ENCODE measurements at places on chromosomes 13 and 19.

DNA sequence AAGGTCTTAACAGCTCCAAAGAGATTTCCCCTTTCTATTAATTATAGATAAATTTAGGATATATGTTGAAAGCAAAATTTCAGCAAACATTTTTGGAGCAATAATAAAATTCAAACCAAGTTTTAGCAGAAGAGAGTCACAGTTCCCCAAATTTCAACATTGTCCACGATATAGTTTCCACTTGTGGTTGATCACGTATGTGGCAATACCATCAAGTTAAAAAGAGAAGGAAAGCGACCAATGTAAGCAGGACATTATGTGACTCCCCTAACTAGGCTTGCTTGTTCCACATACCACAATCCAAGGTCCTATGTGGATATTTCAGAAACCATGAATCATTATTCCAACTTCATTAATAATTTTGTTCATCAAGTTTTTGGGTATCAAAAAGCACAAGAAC is 52.8 kb downstream of the ELF1 start:
- DNase-seq = no peak

GRCh38 chr13:110925023-110925612 is 10.2 kb upstream of the ANKRD10 start:
- peak; percentile 33 for DNase-seq

DNA sequence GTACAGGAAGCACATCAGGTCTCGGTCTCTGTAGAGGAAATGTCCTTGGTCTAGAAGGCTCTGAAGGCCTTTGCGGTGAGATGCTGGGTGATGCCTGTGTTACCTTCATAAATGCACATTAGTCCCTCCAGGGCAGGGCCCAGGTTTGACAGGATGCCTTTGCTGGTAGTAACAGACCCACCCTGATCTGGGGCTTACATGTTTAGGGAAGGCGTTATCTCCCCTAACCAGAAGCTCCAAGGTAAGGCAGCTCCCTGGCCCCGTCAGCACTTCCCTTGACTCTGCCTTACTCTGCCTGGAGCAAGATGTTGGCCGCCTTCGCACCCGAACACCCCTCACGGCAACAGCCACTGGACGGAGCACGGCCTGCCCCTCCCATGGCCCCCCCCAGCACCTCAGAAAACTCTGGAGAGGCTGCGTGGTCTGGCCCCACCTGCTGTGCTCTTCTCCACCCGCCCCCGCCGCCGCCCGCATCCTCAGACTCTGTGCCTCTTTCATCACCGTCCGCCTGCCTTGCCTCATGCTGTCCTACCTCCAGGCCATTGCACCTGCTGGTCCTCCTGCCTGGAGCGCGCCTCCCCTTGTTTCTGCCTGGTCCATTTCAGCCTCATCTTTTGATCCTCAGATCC is 9.1 kb downstream of the AP2A1 start:
- DNase-seq = no peak

DNA sequence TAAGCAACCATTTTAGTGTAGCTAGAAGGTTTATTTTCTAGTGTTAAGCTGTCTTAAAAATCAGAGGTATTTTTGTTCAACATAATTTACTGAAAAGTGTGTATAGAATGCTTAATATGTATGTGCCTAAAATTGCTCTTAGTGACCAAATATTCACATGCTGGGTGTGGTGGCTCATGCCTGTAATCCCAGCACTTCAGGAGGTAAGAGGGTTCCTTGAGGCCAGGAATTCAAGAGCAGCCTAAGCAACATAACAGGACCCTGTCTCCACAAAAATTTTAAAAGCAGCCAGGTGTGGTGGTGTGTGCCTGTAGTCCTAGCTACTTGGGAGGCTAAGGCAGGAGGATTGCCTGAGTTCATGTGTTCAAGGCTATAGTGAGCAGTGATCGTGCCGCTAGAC is 120.9 kb upstream of the FRY start:
- no peak for DNase-seq

- no peak for DNase-seq
These were observed 6.5 kb downstream of the SOX1 start for GRCh38 chr13:112073245-112074138.

DNA sequence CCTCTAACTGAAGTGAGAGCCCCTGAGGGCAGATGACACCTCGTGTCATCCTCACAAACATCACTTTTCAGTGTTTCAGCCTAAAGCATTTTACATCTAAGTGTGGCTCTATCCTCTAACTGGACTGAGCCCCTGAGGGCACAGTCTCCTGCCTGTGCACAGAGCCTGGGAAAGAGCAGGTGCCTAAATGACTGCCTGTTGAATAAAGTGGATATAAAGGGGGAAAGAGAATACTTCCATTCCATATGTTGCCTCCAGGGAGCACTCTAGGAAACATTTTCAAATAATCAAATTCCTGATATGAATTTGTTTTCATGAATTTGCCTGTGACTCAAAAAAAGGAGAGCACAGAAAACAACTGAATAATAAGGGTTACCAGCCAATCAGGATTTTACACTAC is 32.2 kb downstream of the CNMD start:
- no peak for DNase-seq

- DNase-seq = no peak
These were observed 58.4 kb downstream of the SLC7A9 start for GRCh38 chr19:32811151-32811550.

DNA sequence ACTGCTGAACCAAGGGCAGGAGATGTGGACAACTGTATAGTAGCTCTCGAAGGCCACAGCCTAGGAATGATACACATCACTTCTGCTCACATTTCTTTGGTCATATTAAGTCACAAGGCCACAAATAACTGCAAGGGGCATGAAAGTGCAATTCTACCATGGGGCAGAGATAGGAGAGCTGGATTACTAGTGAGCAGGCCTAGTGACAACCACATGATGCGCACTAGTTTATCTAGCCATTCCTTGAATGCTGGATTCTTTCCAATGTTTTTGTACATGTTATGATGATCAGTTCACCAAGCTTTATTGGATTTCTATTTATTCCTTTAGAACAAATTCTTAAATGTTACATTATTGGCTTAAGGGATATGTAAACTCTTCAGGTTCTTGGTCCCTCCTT is 100.7 kb downstream of the MIPEP start:
- no peak for DNase-seq

DNA sequence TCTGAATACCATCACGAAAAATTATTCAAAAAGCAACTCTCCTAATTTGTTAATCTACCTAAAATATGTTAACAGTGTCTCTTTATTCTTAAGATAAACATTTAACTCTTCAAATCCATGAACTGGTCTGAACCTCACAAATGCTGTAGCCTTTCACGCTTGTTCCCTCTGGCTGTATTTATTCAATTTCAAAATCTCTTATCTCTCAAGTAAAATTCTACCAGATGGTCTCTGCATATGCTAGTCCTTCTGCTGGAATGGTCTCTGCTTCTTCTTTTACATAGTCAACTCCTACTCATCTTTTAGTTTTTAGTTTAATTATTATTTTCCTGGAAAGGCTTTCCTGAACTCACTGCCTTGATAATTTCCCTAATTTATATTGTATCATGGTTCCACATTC is 232.9 kb upstream of the PCDH20 start:
- DNase-seq = no peak

- no peak for DNase-seq
These were observed 164.2 kb downstream of the FOXO1 start for GRCh38 chr13:40502236-40502635.

- no peak for DNase-seq
These were observed 67.2 kb upstream of the UBL3 start for GRCh38 chr13:29917650-29918049.

Measured in naive thymus-derived CD8-positive, alpha-beta T cell (primary cell).